Activated CD8-positive, alpha-beta memory T cell treated with anti-CD3 and anti-CD28 coated beads for 4 hours (primary cell): ENCODE measurements at places on chromosomes 5 and 9.

DNA sequence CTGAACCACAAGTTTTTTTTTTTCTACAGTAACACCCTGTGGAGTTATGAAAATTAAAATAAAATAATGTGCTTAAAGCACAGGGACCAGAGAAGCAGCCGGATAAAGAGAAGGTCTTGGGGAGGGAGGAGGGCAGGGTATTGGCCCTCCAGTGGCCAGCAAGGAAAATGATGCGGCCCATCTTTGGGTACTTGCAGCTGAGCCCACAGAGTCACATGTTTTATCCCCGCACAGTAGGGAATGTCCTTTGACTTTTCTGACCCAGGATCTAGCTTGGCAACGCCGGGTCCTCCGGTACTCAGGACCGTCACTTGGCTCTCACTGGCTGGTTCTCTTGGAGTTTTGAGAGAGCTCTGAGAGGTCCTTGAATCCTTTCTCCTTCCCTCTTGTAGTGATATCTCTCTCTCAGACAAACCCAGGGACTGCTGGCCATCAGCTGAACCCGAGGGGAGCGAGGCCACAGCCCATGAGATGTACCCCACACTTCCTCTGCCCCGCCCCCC lies 35.3 kb upstream of the HSPA9 start:
- no peak for DNase-seq

GRCh38 chr5:180817893-180818674 lies 15.5 kb upstream of the MGAT1 start:
- no peak for DNase-seq

DNA sequence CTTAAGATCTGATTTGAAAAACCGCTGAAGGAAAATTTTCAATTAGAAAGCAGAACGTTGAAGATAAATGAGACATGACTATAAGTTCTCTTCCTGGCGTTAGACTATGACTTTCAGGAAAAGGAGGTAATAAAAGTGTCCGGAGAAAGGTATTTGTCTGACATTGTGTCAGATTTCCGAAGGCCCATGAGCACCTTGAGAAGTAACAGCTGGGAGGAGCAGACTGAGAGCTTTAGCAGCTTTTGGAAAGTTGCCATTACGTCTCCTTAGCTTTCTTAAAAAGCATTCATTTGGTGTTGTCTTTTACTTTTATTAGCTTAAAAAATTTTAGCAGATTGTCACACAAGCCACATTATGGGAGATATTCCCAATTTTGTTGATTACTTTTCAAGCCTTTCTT lies 363.5 kb downstream of the NDUFS4 start:
- no peak for DNase-seq

- no peak for DNase-seq
Measured at GRCh38 chr5:43338862-43339261, 25.6 kb upstream of the HMGCS1 start.

GRCh38 chr5:174617285-174617684 lies 107.1 kb upstream of the MSX2 start:
- DNase-seq, result no peak

- no peak for DNase-seq
Measured at GRCh38 chr5:171483551-171484135, 64.2 kb downstream of the FGF18 start.

GRCh38 chr5:997711-998110 lies 10.9 kb upstream of the NKD2 start:
- no peak for DNase-seq

GRCh38 chr9:119004618-119004990 lies 364.6 kb downstream of the BRINP1 start:
- no peak for DNase-seq

GRCh38 chr9:130043654-130044623 lies 950 bp upstream of the FNBP1 start:
- DNase-seq, result no peak

DNA sequence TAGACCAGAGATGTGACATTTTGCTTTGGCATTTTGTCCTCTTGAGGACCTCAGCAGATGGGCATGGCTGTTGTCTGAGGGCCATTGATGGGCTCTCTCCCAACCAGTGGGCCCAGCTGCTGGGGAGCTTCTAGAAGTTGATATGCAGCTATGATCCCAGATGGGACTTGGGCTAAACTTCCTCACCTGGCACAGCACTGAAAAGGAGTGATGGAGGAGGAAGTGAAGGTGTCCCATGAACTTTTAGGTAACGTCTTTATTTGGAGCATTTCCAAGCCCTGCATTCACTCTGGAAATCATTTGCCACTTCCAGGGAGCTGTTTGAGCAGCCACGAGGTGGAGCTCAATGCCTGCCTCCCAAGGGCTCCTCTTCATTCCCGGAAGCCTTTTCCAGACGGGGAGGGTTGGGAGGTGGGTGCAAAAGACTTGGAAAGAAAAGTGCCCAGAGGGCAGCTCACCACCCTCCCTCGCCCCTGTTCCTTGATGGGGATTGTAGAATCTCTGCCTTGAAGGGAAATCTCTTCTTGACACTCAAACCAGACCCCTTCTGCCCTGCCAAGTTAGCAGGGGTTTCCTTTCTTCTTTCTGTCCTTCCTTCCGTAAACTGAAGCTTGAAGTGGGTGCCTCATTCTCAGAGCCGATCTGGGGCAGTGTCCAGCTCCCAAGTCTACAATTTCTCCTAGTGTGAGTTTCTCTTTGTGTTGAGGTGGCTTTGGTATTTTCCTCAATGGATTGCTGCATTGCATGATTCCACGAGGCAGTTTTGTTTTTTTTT lies 18.1 kb upstream of the NEUROG1 start:
- no peak for DNase-seq

GRCh38 chr9:83934569-83935275 lies 13.5 kb upstream of the KIF27 start:
- DNase-seq, result no peak

DNA sequence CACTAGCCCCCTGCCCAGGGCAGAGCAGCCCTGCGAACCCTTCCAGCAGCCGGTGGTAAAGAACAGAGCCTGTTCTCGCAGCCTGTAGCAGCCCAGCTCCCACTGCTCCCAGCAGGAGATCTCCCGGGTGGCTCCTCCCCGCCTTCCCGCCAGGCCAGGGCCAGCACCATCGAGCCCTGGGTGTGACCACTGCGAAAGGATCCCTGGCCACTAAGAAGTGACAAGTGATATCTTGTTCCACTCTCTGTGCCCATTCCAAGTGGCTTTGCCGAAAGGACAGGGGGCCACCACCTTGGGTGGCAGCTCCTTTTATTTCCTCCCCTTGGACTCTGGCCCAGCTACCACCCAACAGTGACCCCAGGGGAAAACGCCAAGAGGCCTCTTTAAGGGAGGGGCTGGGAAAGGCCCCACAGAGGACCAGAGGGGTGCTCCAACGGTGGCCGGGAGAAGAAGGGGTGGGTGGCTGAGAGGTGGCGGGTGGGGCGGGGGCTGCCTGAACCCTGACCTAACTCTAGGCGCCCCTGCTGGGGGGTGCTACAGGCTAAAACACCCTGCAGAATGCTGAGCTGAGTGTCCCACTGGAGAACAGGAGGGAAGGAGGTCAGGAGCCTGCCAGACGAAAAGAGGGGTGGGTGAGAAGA lies 1.6 kb downstream of the NACC2 start:
- no peak for DNase-seq

DNA sequence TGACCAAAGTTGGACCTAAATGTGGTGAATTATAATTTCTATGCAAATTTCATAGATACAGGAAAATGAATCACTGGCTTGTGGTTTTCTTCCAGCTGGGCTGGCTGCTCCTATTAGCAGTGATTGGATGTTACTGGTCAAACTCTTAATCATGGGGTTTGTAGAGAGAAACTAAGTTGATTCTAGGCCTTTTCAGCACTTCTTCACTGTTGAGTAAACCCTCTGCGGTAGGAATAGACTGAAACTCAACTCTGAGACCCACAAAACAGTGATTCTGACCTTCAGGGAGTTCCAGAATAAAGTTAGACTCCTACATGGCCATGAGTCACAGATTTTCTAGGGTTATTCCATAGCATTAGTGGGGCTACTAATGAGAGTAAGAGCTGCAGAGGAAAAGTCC lies 47.9 kb upstream of the FKTN start:
- no peak for DNase-seq

GRCh38 chr9:109787735-109788134 lies 7.7 kb downstream of the PALM2AKAP2 start:
- DNase-seq, result no peak

GRCh38 chr5:565782-566440 lies 41.7 kb upstream of the SLC9A3 start:
- DNase-seq, result no peak

DNA sequence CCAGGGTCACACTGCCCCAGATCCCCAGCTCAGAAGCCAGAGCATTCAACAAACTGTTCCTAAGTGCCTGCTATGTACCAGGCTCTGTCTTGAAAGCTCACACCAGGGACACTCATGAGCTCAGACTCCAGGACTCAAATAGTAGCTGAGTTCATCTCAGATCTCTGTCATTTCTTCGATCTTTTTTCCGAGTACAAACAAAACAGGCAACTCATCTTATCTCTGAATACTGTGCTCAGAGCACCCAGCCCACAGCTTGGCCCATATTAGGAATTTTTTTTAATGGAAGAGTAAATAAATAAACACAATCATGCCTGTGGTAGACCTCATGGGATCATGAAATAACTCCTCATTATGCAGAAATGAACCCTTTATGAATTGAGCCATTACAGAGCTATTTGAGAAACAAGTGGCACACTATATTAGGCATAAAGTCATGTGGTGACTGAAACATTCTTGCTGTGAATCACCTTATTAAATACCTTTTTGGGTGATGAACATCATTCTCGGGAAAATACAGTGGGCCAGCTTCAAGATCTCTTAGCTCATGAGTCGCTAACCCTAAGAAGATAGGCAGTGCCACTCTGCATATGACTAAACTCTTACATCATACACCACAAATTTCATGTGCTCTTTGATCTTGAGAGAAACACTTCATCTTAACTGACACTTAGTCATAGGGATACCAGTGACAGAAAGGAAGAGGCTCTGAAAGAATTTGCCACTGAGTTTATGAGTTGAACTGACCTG lies 9.9 kb downstream of the SH3RF2 start:
- DNase-seq, result no peak

DNA sequence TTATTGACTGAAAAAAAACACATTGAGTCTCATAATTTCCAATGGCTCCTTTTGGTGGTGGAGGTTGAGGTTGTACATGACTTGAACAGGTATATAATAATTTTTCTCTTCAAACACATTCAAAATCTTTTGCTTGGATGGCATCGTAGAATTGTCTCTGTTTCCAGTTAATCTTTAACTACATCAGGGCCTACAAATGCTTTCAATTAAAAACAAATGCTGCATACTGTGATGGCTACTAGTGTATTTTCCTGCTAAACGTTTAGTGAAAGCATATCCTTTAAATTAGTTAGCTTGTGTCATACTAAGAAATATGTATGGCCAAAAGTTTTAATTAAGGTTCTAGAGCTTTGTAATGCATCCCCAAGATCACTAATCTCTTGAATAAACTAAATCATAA lies 313.8 kb downstream of the SLF1 start:
- no peak for DNase-seq

DNA sequence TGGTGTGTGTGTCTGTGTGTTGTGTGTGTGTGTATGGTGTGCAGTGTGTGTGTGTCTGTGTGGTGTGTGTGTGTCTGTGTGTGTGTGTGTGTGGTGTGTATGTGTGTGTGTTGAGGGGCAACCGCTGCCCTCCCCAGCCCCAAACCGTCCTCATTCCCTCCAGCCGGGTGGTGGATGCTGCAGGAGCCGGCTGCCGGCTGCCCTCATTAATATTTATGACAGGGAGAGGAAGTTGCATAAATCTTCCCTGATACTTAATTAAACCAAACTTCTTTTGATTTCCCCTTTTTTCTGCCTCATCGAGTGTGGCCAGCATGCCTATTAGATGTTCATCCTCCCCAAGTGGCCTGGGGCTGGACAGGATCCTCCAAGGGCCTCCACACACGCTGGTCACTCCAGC lies 121.4 kb upstream of the MVB12B start:
- no peak for DNase-seq

DNA sequence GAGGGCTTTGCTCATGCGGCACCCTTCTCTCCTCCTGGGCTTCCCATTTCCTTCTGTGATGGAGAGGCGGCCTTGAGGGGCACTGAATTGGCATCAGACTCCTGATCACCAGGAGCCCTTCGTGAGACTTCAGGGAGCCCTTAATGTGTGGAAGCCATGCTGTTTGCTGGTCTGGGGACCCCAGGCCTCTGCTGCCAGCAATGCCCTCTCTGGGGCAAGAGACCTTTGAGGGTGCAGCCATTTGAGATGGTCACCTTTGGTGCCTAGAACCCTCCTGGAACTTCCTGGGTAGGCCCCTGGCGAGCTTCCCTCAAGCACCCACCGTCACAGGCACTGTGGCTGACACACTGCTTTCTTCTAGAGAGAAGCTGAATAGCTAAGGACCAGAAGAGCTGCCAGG lies 338.7 kb upstream of the IRX4 start:
- no peak for DNase-seq

DNA sequence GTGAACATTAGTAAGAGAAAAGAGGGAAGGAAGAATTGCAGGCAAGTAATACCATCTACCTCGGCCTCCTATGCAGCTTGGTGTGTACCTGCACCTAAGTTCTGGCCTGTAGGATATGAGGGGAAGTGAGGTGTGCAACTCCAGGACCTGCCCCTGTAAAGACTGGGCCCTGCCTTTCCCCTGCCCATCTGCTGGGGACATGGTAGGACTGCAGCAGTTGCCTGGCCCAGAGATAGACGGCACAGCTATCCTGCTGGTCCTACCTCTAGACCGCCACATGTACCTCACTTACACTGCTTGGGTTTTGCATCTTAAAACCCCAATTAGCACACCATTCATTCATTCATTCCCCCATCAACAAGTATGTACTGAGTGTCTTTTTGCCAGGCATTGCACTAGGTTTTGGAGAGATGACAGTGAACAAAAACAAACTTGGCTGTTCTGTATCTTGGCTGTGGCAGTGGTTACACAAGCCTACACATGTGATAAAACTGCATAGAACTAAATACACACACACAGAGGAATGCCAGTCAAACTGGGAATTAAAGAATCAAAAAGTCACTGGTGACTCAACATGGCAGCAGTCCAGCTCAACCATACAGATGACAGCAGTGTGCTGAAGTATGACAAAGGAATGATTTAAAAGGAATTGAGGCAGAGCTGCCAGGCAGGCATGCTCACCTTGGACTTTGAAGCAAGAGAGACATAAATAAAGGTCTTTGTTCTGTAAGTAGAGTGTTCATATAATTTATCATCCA lies 23.3 kb upstream of the MGAT1 start:
- DNase-seq, result no peak

DNA sequence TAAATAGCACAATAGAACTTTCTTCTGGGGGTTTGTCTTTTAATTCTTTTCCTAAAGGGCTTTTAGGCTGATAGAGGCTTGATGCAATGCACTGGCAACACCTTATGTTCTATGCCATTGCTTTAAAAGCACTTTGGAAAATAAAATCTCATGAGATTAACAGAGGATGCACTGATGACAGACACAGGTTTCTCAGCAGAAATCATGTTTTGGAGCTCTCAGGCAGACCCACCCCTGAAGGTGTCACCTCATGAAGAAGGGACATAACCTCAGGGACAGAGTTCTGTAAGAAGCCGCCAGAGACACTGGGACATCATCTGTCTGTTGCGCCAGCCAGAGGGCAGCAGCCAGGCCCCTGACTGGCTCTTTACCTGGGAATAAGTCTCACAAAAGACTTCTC lies 27.7 kb downstream of the SLC22A5 start:
- no peak for DNase-seq
